ENCODE measurements at places on chromosomes 13 and 19. TPM values are rescaled to one million over a fixed set of nuclear protein-coding genes. Genes with fewer than 3 reads are reported as not detected.

Gene CA11
- 3.1 TPM for total RNA-seq

Gene ACP7
- 0.32 TPM for total RNA-seq

Gene ZNF835
- 0.04 TPM for total RNA-seq

Gene CCDC169
- 0.40 TPM for total RNA-seq

Gene PRTN3
- total RNA-seq = not detected

Gene PDE4A
- 0.92 TPM for total RNA-seq

Gene C19orf18
- 0.48 TPM for total RNA-seq

Gene GFY
- not detected for total RNA-seq

Gene ZNF549
- total RNA-seq = 1.6 TPM

Gene FFAR3
- total RNA-seq = not detected

Gene KLF16
- total RNA-seq = 23.4 TPM

Gene CEACAM3
- not detected for total RNA-seq

Gene ZNF211
- 4.0 TPM for total RNA-seq

Gene ETV2
- 2.2 TPM for total RNA-seq

Gene GAPDHS
- not detected for total RNA-seq

Gene ATP8A2
- total RNA-seq = not detected

Gene IGFL1
- 20.2 TPM for total RNA-seq

Gene GRIK5
- total RNA-seq = 0.32 TPM

Gene ZNF439
- total RNA-seq = 0.84 TPM
